ENCODE measurements at places on chromosomes 3 and 15.

GRCh38 chr3:4416427-4416945, 50.6 kb downstream of the SUMF1 start:
- DNase-seq, result no peak

DNA sequence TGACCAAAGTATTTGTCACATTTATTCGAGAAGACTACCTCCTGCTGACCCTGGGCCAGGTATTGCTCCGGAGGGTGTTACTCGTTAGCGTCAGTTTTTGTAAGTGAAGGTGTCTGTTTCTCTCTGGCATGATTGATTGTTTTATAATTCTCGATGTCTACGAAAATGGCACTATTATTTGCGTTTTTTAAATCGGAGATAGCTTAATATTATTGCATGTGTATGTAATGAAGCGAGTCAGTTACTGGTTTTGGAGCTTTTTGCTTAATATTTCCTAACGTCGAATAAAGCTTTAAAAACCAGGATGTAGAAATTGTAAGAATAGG, 439 bp downstream of the DZIP3 start:
- no peak for DNase-seq

GRCh38 chr3:55797775-55798174, 310.7 kb upstream of the WNT5A start:
- DNase-seq, result no peak

- DNase-seq, result no peak
Observed at GRCh38 chr15:87144775-87145174, 1065.1 kb downstream of the AGBL1 start.

GRCh38 chr3:94083261-94083660, 20.4 kb downstream of the NSUN3 start:
- DNase-seq, result no peak

DNA sequence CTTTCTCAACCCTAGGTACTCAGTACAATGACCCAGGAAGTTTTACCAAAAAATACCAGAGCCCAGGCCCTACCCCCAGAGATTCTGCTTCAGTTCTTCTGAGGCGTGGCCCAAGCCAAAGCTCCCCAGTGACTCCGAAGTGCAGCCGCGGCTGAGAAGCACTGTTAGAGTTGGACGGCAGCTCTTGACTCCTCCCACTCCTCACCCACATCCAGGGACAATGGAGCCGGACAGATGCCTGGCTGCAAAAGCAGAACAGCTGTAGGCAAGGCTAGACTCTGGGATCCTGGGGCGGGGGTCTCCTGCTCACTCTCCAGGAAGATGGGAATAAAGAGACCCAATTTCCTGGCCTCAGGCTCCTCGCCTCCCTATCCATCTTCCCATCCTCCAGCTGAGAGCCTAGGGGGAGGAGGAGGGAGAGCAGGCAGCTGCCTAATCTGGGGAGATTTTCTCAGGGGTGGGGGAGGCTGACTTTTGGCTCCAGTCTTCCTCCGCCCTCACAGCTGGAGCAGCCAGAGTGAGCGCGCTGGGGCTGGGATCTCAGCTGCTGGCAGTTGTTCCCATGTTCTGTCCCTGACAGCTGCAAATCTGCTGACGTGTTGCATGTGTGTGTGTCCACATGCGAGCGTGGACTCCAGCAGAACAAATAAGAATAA, 223.8 kb downstream of the OPA1 start:
- no peak for DNase-seq

DNA sequence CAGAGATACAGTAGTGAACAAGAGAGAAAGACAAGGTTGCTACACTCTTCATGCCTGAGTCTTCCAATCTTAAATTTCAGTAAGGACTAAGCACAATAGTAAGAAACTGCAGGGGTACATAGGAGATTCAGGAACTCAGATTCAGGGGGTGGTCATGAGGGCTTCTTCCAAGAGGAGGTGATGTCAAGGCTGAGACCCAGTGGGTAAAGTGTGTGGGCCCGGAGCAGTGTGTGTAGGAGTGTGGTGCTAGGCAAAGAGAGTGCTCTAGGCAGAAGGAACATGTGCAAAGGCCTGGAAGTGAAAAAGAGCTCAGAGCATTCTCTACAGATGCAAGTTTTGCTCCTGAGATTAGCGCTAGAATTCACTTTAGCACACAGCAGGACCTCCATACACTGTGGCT, 102.9 kb upstream of the SPATA12 start:
- DNase-seq, result no peak

DNA sequence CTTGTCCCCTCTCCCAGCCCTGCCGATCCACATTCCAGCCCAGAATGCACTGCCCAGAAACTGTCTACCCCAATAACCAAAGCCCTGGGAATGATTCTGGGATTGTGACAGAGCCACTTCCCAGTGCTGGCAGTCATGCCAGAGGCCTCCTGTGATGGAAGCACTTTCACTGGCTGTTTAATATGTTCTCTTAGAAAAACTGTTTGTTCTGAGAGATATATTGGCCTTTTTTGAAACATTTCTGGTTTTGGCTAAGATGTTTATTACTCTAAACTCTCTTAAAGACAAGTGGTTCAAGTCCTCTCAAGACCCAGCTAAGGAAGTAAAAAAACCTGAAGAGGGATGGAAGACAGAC, 74.0 kb upstream of the HACD2 start:
- no peak for DNase-seq

- no peak for DNase-seq
Observed at GRCh38 chr3:122576174-122576940, 1.1 kb upstream of the PARP15 start.

GRCh38 chr15:40054855-40055575, 16.0 kb upstream of the SRP14 start:
- DNase-seq, result no peak

DNA sequence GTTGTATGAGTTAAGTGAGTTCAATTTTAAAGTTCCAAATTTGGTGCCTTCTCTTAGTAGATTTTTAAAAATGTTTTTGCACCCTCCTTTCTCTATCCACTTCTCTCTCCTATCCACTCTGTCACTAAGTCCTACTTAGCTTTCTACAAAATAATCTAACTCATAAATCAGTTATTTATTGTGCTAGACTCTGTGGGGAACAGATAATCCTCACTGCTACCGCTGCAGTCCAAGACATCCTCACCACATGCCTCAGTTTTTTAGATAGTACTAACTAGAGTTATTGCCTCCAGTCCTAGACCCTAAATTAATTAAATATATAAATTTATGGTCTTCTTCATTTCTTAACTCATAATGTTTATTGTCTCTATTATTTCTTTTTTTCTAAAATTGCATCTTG, 576.3 kb downstream of the GRM7 start:
- DNase-seq, result no peak

DNA sequence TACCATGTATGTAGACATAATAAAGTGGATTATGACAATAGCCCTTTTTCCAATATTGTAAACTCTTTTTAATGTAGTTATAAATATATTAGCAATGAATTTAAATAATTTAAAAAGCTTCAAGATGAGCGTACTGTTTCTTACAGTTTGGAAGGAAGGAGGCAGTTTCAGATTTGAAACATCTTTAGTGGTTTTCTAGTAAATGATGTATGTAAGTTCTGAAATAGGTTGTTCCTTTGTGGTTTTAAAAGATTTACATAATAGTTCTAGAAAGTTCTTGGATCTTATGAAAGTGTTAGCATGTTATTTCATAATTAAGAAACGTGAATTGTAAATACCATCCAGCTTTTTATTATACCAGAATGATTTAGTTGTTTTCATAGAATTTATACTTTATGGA, 16.0 kb downstream of the DNAJC19 start:
- DNase-seq, result no peak

- DNase-seq, result no peak
Observed at GRCh38 chr3:98556164-98557130, 24.7 kb downstream of the GPR15 start.

DNA sequence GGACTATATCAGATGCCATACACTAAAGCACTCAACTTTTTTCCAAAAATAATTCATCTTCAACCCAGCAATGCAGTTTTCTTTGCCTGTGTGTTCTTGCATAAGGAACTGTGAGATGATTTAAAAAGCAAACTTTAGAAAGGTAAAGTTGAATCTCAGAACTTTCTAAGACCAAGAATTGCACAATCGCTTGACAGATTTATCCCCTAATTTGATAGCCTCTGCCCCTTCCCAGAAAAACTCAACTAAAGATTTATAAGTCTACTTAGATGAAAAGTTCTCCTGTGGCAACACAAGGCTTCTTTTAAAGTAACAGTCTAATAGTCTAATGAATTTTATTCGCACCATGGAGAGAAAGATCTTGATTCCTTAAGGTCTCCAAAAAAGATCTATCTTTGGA, 259.3 kb downstream of the MAGI1 start:
- DNase-seq, result no peak

DNA sequence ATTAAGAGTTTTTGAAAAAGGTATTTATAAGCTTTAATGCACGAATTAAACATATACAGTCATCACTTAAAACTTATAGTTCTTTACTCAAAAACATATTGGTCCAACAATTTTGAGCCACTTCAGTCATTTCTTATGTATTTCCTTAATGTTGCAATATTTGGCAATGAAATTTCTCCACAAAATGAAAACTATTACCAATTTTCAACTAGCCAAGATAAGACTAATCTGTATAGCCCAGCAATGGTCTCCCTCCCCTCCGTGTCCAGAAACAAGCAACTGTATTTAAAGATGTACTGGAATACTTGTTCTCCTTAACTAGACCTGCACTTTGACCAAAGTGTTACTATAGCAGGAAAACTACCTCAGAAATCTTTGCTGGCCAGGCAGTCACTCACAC, 9.2 kb downstream of the ARF4 start:
- no peak for DNase-seq

DNA sequence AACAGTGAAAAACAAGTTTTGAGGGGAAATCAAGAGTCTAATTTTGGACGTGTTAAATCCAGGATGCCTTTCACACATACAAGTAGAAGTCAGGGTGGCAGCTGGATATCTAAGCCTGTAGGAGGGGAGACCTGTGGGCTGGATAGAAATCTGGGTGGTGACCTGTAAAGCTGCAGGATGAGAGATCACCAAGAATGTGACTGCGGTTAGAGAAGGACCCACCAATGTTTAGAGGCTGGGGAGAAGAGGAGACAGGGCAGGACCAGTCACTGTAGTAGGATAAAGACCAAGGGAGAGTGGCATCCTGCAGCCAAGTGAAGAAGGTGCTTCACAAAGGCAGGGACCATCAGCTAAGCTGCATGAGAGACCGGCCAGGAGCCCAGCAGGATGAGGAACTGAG, 36.2 kb downstream of the MRAS start:
- DNase-seq, result no peak

DNA sequence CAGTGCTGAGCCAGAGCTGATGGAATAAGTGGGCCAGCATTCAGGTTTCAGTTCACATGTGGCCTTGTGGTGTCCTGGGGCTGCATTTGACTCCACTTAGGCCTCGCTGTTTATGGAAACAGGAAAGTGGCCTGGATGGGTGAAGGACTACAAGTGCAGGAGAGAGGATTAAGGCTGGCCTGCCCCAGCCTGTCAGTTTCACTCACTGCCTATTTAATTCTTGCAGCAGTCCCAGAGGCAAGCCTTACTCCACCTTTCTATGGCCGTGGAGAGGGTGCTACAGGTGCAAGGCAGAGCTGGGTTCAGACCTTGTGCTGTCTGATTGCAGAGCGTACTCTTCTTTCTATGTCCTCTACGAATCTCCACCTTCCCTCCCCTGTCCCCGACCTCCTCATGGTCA, 37.7 kb downstream of the ABHD17C start:
- DNase-seq, result no peak

- no peak for DNase-seq
Observed at GRCh38 chr15:55799291-55800212, 56.6 kb upstream of the PRTG start.

GRCh38 chr3:135633078-135633477, 332.4 kb upstream of the PPP2R3A start:
- DNase-seq, result no peak

DNA sequence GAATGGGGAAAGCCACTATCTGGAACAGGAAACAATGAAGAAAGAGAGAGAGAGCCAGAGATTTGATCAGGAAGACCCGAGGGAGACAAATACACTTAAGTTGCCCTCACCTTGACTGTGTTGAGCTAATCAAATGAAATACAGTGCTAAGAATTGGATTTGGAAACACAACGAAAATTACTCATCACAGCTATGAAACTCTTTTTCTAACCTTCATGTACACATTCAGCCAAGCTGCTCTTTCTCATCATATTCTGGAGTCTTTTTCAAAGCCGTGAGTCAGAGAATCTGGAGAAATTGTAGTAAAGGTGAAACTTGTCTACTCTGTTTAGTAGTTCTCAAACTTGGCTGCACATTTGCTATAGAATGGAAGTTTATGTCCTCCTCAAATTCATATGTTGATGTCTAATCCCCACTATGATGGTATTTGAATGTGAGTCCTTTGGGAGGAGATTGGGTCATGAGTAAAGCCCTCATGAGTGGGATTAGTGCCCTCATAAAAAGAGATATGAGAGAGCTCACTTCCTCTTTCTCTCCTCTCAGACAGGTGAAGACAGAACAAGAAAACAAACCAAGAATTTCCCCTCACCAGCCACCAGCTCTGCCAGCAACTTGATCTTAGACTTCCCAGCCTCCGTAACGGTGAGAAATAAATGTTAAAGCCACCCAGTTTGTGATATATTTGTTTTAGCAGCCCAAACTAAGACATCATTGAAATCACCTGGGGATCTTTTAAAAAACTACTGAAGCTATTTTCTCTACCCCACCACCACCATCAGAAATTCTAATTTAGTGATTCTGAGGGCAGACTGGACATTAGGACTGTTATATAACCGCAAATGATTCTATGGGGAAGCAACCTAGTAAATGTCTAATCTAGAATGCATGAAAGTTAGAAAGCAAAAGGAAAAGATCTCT, 143.6 kb upstream of the GRM7 start:
- DNase-seq, result no peak

- no peak for DNase-seq
Observed at GRCh38 chr3:19471138-19471537, 322.8 kb downstream of the KCNH8 start.

DNA sequence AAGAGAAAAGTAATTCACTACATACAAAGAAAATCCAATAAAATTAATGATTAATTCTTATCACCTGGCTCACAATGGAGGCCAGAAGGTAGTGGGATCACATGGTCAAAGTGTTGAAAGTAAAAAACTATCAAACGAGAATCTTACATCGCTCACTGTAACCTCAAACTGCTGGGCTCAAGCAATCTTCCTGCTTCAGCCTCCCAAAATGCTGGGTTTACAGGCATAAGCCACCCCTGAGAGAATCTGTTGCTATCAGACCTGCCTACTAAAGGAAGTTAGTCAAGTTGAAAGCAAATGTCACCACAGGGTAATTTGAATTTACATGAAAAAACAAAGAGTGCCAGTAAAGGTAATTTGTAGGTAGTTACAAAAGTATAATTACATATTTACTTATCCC, 103.3 kb downstream of the PCCB start:
- DNase-seq, result no peak
